ENCODE measurements at places on chromosomes 2 and 18.

DNA sequence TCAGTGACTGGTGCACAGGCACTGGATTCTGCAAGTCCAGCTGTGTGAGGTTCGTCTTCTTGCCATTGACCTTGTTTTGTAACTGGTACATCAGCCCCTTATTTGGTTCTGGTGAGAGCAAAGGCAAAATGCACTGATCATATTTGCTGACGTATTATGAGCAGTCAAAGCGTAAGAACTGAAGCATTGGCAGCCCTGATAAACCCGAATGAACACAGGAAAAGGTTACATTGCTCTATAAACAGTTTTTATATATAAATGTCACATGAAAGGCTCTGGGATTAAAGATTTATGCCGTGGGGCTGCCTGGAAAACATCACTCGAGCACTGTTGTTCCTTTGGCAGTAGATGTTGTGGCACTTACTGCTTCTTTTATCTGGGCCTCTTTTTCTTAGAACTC lies 167.9 kb downstream of the IRS1 start:
- no peak for DNase-seq

DNA sequence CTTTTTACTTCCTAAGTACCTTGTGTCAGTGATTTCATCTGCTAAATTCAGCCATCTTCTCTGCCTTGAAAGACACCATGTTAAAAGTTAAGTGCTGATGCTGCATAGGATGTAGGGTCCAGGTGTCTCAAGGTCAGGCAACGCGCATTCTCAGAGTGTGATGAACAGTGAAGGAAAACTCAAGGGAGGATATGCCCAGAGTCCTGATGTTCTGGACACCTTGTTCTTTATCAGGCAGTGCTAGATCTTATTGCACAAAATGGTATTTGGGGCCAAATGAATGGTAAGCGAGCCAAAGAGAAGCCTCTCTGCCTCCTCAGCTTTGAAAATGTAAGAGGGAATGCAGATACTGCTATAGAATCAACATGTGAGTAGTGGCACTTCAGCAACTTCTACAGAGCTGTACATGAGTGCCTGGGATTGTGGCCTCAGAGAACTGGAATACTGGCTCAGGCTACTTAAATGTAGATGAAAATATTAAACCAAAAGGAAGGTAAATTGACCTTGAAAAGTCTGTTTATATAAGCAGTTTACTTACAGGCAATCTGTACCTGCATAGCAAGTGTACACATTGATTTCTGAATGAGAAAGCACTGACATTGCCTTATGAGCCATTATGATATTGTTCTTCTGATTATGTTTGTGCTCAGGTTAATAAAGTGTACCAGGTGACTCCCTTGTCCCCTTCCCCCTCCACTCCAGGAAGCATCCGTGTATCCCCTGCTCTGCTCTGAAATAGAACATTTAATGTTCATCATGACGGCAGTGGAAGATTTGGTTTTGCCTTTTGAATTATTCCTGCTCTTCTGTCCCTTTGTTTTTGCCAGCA lies 86.7 kb upstream of the RANBP2 start:
- no peak for DNase-seq

- DNase-seq = no peak
Observed at GRCh38 chr2:17122887-17123501, 395.2 kb downstream of the RAD51AP2 start.

- no peak for DNase-seq
Observed at GRCh38 chr2:1662606-1663180, 81.6 kb downstream of the PXDN start.

DNA sequence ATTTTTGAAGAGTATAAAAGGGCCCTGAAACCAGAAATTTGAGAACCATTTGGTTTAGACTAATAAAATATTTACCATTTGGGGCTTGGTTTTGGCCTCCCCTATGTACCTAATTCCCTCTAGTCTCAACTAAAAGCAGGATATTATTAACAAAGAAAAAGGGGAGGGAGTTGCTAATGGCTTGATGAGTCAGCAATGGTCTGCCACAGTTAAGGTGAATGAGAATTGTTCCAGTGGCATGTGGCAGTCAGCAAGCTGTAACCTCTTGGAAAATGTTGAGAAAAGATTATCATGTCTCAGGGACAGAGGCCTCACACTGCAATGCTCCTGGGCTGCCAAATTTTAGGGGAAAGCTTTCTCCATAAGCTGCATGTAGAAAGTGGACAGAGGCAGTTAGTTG lies 20.1 kb upstream of the SLC39A10 start:
- DNase-seq = peak; percentile 30

- DNase-seq = no peak
Observed at GRCh38 chr2:215880970-215881369, 132.4 kb downstream of the MREG start.

- DNase-seq = no peak
Observed at GRCh38 chr18:12474876-12475275, 67.1 kb downstream of the PRELID3A start.

DNA sequence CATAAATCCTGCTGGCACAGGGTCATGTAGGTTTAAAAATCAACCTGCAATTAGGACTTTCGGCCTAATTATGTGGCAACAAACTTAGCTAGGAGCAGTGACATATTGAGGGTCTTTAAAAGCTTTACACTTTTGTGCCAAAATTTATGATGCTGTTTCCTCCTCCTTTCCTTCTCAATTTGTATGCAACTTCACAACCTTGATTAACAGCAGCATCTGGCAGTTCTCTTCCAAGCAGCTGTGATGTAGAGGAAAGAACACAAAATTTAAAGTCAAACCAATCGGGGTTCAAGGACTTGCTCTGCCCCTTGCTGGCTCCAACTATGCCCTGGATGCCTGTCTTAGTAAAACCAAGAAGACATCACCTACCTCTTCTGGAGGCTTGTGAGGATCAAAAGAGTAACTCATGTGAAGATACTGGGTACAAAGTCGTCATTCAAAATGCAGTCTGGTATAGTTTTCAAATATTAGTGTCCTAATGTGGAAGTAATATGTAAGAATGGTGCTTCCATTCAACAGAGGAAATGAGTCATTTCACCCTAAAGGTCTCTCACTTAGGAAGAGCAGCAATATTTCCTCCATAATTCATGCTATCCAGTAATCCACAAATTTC lies 94.7 kb downstream of the ANKRD44 start:
- no peak for DNase-seq

- no peak for DNase-seq
Observed at GRCh38 chr2:42569883-42570282, 1.5 kb downstream of the MTA3 start.

GRCh38 chr2:207180741-207181140 lies 15.0 kb upstream of the KLF7 start:
- no peak for DNase-seq

GRCh38 chr2:61906186-61906470 lies 654 bp downstream of the COMMD1 start:
- no peak for DNase-seq

- DNase-seq = no peak
Observed at GRCh38 chr2:203852760-203853159, 14.8 kb upstream of the CTLA4 start.

GRCh38 chr2:120912101-120912985 lies 176.7 kb downstream of the GLI2 start:
- DNase-seq = peak; percentile 11

DNA sequence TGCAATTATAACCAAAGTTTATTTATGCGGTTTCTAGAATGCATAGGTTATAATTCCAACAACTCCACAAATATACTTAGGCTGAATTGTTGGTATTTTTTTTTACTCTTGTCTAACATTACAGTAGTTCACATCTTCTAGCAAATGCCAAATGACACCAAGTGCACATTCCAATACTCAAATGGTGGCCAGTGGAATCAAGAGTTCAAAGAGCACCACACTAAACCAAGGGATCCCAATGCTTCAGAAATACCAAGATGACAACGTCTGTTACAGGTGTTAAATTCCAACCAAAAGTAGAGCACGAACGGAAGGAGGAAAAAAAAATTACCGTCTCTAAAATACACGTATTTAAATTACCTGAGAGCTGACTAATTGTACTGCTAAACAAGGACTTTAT lies 136.2 kb downstream of the TMEM247 start:
- DNase-seq = no peak

GRCh38 chr2:47822518-47822917 lies 39.6 kb downstream of the MSH6 start:
- no peak for DNase-seq

- peak; percentile 17 for DNase-seq
Observed at GRCh38 chr2:129396980-129397599, 582.4 kb upstream of the RAB6C start.

DNA sequence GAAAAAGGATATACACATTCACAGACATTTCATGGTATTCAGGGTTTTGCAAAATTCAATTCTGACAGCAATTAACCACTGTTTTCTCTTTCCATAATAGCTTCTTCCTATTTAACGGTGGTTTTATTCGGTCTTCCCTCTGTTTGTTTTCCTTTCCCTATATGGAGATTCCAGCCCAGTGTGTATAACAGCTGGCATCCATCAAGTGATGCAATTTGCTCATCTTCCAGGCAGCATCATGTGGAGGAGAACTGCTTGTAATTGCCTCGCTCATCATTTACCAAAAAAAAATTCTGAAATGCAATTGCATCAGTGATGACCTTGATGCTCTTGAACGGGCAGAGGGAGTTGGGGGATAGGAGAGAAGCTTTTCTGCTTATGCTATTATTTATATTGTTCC lies 165.9 kb upstream of the PGAP1 start:
- DNase-seq = no peak

DNA sequence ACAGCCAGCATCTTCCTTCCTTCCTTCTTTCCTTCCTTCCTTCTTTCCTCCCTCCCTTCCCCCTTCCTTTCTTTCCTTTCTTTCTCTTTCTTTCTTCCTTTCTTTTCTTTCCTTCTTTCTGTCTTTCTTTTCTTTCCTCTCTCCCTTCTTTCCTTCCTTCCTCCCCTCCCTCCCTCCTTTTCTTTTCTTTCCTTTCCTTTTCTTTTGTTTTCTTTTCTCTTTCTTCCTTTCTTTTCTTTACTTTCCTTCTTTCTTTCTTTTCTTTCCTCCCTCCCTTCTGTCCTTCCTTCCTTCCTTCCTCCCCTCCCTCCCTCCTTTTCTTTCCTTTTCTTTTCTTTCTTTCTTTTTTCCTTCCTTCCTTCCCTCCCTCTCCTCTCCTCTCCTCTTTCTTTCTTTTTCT lies 296.0 kb upstream of the LRRTM4 start:
- no peak for DNase-seq

GRCh38 chr2:314561-315336 lies 26.9 kb upstream of the ALKAL2 start:
- DNase-seq = no peak

DNA sequence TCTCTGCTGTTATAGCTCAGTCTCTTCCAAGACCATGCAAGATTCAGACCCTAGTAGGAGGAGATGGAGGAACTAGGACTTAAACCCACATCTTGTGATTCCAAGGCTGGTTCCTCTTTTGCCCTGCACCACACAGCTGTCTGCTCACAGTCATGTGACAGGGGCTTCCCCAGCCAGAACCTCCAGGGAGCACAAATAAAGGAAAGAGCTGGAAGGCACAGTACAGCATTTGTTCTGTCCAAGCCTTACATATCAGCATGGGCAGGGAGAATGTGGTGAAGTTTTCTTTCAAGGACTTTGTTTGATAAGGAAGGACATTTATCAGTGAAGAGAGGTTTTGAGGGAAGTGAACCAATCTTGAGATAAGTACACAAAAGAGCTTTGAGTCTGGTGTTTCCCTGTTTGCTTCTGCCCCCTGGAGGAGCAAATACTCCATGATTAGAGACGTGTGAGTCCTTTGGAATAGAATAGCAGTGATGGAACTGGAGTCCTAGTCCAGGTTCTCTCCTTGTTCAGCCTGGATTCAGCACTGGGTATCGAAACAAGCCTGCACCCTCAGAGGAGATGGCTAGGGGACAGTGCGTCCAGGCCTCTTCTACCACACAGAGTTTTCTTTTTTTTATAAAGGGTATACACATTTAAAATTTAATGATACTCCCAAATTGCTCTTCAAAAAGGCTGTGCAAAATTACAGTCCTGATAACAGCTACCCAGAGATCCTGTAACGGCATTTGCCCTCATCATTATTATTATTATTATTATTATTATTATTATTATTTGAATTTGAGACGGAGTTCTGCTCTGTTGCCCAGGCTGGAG lies 24.6 kb upstream of the CASP10 start:
- peak; percentile 57 for DNase-seq

DNA sequence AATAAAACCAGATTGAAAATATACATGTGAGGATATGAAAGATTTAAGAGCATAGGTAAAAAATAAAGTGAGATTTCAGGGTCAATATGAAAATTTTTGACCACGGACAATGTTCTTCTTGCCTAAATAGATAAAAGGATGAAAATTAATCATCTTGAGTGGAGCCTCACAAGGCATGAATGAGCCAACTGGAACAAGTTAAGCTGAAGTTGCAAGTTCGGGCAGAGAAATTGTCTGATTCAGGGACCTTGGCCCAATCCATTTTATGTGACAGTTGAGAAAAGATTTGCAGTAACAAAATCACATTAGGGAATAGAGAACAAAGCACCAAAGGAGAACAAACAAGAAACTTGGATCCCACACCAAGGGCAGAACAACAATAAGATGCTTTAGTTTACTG lies 305.3 kb downstream of the TMX3 start:
- DNase-seq = no peak

GRCh38 chr2:98556344-98557033 lies 51.8 kb downstream of the COA5 start:
- no peak for DNase-seq

- DNase-seq = no peak
Observed at GRCh38 chr2:22557406-22557805, 827.6 kb upstream of the KLHL29 start.

DNA sequence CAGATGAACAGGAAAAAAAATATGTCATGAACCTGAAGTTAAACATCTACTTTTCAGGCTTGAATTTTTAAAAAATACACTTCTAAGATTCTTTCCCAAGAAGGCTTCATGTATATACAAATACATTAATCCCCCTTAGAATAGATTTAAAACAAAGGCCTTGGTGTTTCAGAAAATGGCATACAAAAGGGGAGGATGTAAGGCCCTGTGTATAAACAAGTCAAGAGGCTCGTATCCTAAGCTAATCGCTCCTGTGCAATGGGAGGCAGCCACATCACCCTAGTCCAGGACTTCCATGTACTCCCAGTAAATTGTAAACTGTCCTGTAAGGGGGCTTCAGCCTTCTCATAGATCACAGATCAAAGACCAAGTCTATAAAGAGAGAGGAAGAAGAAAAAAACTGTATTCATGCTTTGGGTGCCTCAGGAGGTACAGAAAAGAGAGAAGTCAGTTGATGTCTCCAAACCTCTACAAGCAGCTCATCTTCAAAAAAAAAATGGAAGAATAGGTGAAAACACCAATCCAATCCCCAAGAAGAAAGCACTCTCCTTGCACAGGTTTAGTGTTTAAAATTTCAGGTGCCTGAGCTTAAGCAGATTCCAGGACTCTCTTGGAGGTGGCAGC lies 53.9 kb downstream of the ANKRD44 start:
- DNase-seq = no peak

DNA sequence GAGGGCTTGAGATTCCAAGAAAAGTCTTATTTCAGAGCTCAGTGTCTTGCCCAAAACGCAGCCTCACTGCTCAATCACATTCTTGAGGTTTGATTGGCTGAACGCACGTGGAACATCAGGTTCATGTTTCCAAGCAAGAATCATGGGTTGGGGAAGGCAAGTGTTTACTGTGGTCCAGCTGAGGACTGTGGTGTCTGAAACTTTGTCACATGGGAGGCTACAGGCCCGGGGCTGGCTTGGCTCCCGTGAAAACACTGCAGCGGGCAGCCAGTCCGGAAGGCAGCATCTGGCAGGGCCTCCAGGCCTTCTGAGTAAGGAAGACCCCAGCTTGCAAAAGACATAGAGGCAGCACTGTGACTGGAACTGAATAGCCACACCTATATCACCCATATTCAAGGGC lies 84.7 kb downstream of the POLR1A start:
- DNase-seq = no peak
